ENCODE measurements at places on chromosomes 16 and 17. TPM values are rescaled to one million over a fixed set of nuclear protein-coding genes. Genes with fewer than 3 reads are reported as not detected.

GRCh38 chr17:4394208-4395110, 28.0 kb upstream of the UBE2G1 start:
- peak; percentile 54 for DNase-seq

- no peak for DNase-seq
Measured at GRCh38 chr17:58614859-58615459, 76.9 kb downstream of the TEX14 start.

Gene KRTAP9-2
- total RNA-seq, result not detected

- no peak for DNase-seq
Measured at GRCh38 chr16:81995651-81996050, 15.6 kb downstream of the SDR42E1 start.

Gene CSNK1D
- total RNA-seq, result 19.9 TPM

GRCh38 chr16:56865394-56866062, 521 bp downstream of the SLC12A3 start:
- no peak for DNase-seq

Gene ICAM2
- 0.17 TPM for total RNA-seq

Gene GLP2R
- total RNA-seq, result 0.50 TPM

- no peak for DNase-seq
Measured at GRCh38 chr17:81961087-81961511, at the start of gene NOTUM. TSS of gene NOTUM (minus strand) at chr17:81961187. CDS start at chr17:81960909, 278 bp downstream.

DNA sequence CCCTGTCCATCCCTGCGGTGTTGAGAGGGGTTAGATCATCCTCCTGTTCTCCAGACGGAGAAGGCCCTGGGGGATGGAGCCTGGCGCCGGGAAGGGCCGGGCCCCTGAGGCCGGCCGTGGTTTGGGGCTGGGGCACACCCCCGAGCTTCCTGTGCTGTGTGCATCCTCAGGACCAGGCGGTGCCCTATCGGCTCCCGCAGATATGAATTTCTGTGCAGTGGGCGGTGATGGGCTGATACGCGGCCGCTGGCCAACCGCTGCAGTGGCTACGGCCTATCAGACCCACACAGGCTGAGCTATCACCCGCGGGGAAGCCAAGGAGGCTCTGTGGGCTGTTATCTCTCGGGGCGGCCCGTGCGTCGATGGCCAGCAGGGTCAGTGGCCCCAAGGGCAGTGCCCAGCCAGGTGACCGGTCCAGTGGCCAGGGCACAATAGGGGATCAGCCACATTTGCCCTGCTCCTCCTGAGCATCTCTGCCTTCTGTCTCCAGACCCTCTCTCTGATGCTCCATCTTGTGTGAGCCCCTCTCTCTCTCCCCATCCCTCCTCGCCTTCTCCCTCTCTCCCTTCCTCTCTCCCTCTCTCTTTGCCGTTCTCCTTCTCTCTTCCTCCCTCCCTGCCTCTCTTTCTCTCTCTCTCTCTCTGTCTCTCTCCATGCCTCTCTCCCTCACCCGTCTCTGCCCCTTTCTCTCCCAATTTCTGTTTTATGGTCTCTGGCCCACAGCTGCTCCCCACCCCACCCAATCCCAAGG, 38.7 kb downstream of the ZFPM1 start:
- DNase-seq, result no peak

Gene FAM171A2
- total RNA-seq, result 31.1 TPM

DNA sequence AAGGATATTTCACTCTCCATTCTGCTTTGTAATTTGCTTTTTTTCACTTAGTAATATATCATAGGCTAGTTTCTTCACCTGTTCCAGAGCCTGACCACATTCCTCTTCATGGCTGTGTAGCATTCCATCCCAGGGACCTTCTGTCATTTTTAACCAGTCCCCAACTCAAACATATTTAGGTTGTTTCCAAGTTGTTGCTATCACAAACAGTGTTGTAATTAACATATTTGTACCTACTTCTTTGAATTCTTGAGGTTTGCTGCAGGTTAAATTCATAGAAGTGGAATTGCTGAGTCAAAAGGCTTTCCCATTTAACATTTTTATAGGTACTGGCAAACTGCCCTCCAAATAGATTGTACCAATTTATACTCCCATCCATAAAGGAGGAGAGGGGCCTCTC, 65.1 kb upstream of the MED9 start:
- DNase-seq, result peak; percentile 34

- no peak for DNase-seq
Measured at GRCh38 chr16:11406177-11406560, 60.9 kb downstream of the RMI2 start.

- DNase-seq, result peak; percentile 51
Measured at GRCh38 chr17:80005360-80006338, 30.0 kb downstream of the TBC1D16 start.

DNA sequence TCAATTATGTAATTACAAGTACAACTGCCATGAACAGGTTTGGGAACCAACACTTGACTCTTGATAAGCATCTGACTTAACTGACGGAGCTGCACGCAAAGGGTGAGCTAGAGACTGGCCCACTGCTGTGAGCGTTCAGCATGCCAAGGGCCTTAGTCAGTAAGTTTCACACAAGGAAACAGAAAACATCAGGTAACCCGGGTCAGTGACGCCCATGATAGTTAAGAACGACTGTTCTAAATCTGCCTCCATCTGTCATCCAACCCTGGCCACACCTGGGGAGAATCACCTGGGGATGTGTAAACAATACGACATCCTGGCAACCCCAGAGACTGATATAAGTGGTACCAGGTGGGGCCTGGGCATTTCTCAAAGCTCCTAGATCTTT, 12.3 kb downstream of the SMIM5 start:
- peak; percentile 86 for DNase-seq

DNA sequence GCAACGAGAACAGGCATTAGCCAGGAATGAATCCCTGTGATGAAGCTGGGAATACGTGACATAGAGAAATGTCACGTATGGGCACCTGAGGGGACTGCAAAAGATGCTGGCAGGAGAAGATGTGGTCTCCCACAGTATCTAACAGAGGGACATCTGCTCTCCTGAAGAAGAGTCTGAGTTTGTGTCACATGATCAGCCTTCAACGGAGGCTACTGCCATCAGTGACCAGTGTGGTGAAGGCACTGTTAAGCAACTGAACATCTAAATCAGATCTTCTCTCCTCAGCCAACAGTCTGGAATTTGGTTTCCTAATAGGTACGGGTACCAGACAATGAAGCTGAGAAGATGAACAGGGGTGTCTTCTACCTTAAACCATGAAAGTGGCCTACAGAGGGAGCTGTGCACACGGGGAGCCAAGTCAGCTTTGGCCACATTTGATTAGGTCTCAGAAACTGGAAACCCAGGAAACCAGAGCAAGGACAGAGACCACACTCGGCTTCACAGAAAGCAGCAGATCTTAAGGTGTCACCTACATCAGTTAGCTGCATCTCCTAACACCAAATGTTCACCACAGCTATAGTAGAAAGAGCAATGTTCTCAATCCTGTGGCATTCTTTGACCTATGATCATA, 41.8 kb downstream of the BRD7 start:
- DNase-seq, result peak; percentile 29

Gene EEF2K
- total RNA-seq, result 9.2 TPM

GRCh38 chr16:48501516-48502377, 108.2 kb downstream of the N4BP1 start:
- peak; percentile 25 for DNase-seq

DNA sequence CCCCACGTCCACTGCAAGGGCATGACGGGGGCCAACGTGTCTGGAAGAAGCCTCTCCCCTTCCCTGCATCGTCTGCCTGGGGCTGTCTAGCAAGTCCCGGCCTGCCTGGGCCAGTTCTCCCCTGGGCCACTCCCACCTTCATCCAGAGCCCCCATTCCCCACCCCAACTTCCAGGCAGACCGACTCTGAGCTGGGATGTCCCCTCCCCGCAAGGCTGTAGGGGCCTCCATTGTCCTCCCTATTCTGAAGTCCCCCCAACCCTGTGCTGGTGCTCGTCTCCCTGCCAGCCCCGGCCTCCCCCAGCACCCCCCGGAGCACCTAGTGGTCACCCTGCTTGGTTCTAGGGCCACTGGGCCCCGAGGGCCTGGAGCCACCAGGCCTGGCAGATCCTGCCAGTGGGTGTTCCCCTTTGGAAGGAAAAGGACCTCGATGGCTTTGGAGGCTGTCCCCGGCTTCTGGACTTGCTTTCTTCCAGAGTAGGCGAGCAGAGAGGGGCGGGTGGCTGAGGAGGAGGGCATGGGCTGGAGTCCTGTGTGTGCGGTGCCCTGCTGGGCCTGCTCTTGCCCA, 4.8 kb downstream of the GLIS2 start:
- DNase-seq, result no peak

Gene MSLN
- total RNA-seq, result 7.6 TPM

- DNase-seq, result peak; percentile 95
Measured at GRCh38 chr17:41777574-41778188, 8.8 kb downstream of the JUP start.

DNA sequence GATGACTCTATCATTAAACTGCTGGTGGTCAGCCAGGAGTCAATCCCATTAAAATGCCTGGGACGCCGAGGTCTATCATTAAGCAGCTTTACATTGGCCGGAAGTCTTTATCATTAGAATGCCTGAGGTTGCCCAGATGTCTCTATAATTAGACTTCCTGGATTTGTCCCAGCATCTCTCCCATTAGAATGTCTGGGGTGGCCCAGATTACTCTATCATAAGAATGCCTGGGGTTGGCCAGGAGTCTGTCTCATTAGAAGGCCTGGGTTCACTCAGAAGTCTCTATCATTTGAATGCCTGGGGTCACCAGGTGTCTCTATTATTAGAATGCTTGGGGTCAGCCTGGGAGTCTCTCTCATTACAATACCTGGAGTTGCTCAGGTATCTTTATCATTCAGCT, 2227.2 kb downstream of the TP53TG3F start:
- DNase-seq, result no peak

GRCh38 chr16:86625029-86625428, 46.7 kb downstream of the FOXL1 start:
- no peak for DNase-seq

DNA sequence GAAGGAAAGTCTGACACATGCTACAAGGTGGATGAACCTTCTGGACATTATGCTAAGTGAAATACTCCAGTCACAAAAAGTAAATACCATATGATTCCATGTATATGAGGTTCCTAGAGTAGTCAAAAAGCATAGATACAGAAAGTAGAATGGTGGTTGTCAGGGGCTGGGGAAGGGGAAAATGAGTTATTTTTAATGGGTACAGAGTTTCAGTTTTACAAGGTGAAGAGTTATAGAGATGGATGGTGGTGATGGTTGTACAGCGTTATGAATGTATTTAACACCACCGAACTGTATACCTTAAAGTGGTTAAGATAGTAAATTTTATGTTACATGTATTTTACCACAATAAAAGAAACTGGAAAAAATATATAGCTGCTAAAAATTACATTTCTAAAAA, 17.9 kb downstream of the RAD51D start:
- DNase-seq, result no peak

DNA sequence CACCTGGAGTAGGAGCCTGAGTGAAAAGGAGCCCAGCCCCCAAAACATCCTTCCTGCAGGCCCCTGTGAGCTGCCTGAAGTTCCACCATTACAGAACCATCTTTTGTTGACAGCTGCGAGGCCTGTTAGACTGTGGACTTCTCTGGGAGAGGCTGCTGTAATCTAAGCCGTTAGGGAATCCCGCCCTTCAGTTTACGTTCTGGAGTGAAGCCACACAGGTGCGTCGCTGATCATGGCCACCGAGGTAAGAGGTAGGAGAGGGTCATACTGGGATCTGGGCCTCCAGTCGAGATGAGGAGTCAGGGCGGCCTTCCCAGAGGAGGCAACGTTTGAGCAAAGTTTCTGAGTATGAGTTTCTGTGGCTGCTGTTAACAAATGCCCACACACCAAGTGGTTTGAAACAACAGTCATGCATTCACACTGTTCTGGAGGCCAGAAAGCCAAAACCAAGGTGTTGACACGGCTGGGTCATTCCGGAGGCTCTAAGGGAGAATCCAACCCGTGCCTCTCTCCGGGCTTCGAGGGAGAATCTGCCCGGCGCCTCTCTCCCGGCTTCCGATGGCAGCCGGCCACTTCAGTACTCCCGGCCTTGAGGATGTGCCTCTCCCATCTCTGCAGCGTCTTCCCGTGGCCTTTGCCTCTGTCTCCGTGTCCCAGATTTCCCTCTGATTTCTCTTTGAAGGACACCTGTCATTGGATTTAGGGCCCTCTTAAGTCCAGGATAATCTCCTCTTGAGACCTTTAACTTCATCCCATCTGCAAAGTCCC, 26.6 kb upstream of the ATP2C2 start:
- no peak for DNase-seq

GRCh38 chr17:69078864-69079263, 18.1 kb upstream of the ABCA9 start:
- no peak for DNase-seq

Gene MRPL58
- total RNA-seq, result 135 TPM

DNA sequence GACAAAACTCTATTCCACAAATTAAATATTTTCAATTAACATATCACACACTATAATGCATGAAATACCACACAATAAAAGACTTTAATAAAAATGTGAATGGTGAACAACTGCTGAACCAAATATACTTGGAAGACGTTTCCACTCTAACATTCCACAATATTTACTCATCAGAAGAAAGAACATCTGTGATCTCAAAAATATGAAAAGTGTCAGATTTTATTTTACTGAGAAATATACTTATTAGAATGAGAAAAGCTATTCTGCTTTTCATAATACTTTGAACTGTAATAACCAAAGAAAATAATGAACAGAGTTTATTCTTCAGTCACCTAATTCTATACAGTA, 181.8 kb upstream of the AXIN2 start:
- no peak for DNase-seq

DNA sequence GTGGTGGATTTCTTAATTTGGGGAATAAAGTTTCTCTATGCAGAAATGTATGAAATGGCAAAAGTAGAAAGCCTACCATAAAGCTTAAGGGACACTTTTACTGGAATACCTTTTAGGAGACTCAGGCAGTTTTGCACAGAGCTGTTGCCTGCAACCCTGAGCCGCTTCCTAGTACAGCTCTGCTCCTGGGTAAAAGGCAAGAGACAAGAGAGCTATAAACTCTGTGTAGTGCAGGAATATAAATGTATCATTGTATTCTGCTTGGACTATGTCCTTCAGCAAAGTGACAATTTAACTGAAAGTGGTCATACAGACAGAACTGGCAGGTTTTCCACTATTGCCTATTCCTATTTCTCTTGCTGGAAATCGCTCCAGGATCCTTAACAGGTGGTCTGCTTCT, 65.3 kb upstream of the MYOCD start:
- DNase-seq, result no peak

Gene TOX3
- total RNA-seq, result not detected

DNA sequence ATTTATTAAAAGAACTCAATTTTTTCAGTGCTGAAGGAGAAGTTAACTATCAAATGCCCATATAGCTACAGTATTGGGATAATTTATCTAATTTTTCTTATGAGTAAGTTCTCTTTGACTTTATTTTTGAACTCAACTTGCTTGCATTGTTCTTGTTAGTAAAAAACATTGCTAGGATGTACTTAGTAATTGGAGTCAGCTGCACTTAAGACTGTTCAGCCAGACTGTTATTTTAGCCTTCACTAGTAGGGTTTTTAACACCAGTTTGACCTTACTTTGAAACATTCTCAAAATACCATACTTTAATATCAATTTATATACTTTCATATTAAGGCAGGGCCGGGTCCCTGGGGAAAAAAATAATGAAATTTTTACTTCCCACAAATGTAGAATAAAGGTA, 256.6 kb upstream of the TBX2 start:
- DNase-seq, result no peak

- DNase-seq, result peak; percentile 49
Measured at GRCh38 chr16:732936-733335, 6.0 kb downstream of the HAGHL start.

Gene SPN
- 15.7 TPM for total RNA-seq

- DNase-seq, result peak; percentile 53
Measured at GRCh38 chr17:79808763-79809529, 12.1 kb upstream of the CBX8 start.

Data from A172 (cell line).